Hematopoietic multipotent progenitor cell treated with erythropoietin and hydrocortisone succinate and interleukin-3 and kit ligand, for 6 days (in vitro differentiated cells): ENCODE measurements at places on chromosomes 2 and 18.

- DNase-seq, result peak; percentile 33
Observed at GRCh38 chr18:54260396-54261072, 8.8 kb upstream of the POLI start.

DNA sequence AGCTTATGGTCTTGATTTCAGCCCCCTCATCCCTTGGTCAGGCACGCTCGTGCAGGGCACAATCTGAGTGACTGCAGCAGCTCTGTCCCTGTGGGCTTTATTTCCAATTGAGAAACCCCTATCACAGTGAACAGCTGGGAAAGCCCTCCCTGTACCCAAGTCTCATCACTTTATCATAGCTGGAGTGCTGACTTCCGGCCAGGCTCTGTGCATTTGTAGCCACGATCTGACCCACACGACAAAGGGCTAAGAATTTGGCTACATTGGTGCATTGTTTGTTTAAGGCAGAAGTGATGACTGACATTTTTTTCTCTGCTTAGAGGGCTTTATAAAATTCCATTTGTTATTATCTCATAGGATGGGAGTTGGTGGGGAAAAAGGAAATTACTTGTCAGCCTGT lies 184.4 kb downstream of the KCNS3 start:
- no peak for DNase-seq

DNA sequence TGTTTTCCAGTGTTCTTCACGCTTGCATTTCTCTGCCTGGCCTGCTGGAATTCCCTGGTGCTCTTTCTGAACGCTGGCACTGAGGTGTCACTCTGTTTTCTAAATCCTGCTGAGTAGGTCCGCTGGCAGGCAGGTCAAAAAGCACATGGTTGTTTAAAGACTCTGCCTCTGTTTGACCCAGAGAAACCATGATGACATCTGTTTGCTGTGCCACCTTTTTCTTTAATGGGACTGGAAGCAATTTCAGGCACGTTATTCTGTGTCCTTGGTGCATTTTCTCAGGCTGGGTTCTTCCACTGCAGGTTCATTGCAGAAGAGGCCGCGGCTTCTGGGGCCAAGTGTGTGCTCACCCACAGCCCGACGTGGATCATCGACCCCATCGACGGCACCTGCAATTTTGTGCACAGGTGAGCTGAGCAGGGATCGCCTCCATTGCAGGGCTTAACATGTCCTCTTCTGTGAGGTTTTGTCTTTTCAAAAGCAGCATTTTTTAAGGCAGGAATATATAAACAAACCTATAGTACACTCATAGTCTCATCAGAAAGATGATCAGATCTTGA lies 28.4 kb downstream of the IMPA2 start:
- no peak for DNase-seq

GRCh38 chr18:5478261-5478660 lies 65.5 kb downstream of the EPB41L3 start:
- no peak for DNase-seq

DNA sequence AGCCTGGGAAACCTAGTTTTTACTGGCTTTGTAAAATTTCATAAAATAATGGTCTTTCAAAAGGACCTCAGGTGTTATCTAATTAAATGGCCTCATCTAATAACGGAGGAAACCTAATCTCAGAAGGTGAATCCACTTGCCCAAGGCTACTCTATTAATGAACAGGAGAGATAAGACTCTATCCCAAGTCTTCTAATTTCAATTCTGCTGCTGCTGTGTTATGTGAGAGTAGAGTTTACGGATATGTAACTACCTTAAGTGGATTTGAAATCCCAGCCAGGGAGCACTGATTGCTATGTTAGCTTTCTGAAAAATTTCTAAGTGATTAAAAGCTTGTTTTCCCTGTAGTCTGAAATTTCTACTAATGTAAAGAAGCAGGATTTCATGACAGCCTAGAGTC lies 17.2 kb upstream of the ADCY3 start:
- no peak for DNase-seq

DNA sequence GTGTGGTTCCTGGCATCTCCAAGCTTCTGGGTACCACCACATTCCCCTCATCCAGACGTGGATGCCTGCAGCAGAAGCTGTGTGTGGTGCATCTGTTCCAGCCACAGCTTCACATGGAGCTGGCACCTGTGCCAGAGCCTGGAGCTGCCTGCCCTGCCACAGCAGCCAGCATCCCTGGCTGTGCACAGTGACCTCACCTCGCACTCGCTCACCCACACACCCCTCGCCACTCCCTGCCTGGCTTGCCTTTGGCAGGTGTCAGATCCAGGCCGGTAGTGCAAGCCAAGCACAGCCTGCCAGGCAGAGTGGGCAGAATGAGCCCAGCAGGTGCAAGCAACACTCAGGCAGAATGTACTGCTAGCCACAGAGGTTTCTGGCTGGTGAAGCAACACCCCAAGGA lies 59.9 kb upstream of the DYNC1I2 start:
- no peak for DNase-seq

DNA sequence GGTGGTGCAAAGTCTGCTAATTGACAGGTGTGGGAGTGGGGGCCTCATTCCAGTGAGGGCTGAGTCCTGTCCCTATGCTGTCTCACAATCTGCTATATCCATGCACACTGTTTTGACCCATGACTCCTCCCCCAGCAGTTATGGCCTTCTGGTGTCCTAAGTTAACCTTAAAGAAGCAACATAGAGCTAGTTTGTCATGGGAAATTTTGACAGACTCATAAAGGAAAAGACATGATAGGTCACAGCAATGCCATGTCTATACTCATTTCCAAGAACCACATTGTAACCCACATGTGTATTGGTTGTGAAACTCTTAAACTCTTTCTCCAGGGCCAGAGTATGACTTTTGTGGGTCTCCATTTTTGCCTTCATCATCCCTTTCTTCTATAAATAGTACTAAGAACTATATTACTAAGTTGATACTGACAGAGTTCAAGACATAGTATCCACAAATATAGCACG lies 78.2 kb upstream of the SLC1A4 start:
- DNase-seq, result no peak

DNA sequence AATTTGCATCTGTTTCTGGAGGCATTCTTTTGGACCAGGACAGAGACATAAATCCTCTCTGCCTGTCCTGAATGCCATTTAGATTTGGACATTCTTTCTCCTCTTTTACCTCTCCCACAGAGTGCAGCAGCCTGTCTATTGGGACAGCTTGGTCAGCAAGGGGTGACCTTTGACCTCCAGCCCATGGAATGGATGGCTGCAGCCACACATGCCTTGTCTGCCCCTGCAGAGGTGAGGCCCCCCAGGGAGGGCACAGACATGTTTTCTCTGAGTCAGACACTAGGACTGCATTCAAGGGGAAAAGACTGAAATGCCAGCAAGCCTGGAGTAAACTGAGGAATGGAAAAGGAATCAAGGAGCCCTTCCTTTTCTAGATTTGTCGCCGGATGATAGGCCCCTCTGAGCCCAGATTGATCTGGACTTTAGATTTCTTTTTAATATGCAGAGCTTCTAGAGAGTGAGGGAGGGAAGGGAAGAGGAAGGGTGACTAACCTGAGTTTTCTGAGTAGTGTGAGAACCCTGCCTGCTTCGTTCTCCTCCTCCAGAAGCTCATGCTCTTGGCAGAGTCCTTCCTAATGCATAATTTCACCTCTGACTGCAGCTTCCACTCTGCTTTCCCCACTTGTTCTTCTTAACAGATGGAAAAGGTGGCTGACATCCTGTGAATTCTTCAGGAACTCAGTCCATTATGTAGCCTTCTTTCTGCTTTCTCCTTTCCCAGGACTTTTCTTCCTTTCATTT lies 16.1 kb upstream of the TTLL4 start:
- DNase-seq, result no peak

DNA sequence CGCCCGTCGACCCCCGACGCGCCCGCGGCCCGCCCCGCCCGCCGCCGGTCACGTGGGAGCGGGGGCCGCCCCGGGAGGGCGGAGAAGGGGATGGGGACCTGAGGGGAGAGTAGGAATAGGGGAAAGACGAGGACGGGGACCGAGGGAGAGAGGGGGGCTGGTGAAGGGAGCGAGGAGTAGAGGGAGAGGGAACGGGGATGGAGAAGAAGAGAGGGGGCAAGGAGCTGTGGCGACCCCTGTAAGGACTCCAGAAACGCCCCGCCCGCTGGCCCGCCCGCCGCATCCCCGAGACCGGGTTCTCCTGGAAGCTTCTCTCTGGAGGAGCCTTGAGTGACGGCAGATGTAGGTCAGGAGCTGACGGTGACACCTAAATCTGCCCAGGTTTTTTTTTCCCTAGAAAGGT lies 615 bp downstream of the ADNP2 start:
- DNase-seq, result peak; percentile 41

GRCh38 chr18:38369772-38370690 lies 804.4 kb upstream of the CELF4 start:
- DNase-seq, result no peak

- no peak for DNase-seq
Observed at GRCh38 chr2:170391697-170392096, 213.8 kb downstream of the MYO3B start.

- peak; percentile 61 for DNase-seq
Observed at GRCh38 chr2:7083580-7084509, 166.6 kb downstream of the RNF144A start.

DNA sequence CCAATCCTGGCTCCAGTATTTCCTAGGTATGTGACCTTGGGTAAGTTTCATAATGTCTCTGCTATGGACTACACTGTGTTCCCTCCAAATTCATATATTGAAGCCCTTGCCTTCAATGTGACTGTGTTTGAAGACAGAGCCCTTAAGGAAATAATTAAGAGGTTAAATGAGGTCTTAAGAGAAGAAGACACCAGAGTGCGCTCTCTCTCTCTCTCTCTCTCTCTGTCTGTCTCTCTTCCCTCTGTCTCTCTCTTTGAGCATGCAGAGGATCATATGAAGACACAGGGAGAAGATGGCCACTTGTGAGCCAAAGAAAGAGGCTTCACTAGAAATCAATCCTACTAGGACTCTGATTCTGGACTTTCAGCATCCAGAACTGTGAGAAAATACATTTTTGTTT lies 52.2 kb downstream of the NXPH2 start:
- DNase-seq, result no peak

DNA sequence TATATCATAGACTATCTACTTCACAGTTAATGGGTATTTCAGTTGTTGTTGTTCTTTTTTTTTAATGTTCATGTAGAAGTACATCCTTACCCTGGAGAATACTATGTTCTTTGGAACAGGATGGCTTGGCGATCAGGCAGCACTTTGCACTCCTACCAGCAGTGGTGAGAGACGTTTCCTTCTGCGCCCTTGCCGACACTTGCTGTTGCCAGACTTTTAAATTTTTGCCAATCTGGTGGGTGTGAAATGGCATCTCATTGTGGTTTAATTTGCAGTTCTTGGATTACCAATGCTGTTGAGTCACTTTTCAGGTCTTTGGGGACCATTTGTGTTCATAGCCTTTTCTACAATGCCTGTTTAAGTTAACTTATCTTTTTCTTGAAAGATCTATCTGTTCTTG lies 197.3 kb downstream of the SH3RF3 start:
- no peak for DNase-seq

DNA sequence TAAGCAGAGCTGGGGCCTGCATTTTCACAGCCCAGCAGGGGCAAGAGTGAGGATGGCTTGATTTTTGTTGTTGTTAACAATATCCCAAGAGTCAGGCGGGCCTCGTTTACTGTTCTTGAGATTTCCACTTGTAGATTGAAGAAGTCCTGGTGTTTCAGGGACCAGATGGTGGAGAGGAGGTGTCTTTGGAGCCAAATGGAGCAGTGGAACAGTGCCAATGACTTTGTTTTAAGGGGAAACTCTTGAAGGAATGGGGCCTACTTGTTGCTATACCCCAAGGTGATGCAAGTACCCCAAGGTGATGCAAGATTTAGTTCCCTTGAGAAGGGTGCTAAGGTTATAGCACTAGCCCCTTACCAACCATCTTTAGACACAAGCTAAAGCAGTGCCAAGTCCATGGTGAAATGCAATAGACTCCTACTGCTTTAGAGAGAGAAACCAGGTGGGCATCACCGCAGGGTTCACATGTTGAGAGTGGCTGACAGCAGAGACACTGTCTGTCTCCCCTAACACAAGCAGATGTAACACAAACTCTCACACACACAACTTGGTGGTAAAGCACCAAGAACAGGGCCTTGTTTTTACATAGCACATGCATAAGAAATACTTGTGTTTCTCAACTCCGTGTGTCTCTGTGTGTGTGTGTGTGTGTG lies 44.0 kb downstream of the HK2 start:
- DNase-seq, result no peak

DNA sequence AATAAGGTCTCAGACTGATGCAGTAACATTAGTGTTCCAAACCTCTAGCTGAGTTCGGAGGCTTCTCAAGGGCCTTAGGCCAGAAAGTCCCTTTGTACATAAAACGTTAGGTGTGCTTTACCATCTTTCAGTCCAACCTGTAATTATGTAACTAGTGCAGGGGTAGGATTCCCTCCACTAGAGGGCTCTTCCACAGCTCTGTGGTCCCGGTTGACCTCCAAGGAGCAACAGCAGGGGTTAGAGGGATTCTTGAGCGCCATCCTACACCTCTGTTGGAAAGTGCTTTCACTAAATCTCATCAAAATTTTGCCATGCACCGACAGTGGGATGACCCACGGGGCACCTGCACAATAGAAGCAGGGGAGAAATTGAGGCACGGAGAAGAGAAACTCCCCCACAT lies 155.8 kb upstream of the LRP1B start:
- DNase-seq, result peak; percentile 39

GRCh38 chr2:223614534-223614933 lies 12.4 kb upstream of the SCG2 start:
- DNase-seq, result no peak

- no peak for DNase-seq
Observed at GRCh38 chr2:195594919-195595694, 61.9 kb upstream of the SLC39A10 start.

DNA sequence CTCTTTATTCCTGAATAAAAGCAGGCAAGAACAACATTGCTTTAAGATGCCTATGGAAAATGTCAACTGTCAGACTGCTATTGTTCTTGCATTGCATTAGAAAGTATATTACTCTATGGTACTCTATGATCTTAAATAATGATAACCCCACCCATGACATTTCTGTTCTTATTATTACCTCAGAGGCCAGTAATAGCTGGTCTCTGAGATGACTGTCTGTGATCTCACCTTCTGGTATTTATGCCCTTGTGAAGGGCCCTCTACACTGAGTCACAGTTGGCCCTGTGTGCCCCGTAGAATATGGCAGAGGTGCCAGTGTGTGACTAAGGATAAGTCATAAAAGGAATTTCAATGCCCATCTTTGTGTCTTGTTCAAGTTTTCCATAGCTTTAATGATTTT lies 61.0 kb downstream of the SPP2 start:
- DNase-seq, result no peak

- peak; percentile 91 for DNase-seq
Observed at GRCh38 chr18:8839281-8839680, 133.9 kb downstream of the MTCL1 start.

DNA sequence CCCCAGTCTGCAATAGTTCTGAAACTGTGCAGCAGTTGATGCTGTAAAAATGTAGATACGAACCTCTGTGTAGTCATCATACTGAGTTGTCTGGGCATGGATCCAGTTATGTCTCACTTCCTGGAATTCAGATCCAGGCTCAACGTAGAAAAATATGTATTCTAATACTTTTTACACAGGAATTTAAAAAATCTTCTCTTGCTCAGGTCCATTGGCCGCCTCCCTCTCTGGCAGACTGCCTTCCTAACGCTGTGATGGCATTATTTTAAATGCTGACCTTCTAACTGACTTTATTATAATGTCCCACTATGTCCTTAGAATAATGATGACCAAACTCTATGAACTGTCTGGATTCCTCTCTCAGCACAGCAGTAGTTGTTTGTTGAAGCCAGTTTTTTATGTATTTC lies 119.6 kb downstream of the FEZ2 start:
- peak; percentile 52 for DNase-seq
